ENCODE measurements at places on chromosomes 5 and 9.

DNA sequence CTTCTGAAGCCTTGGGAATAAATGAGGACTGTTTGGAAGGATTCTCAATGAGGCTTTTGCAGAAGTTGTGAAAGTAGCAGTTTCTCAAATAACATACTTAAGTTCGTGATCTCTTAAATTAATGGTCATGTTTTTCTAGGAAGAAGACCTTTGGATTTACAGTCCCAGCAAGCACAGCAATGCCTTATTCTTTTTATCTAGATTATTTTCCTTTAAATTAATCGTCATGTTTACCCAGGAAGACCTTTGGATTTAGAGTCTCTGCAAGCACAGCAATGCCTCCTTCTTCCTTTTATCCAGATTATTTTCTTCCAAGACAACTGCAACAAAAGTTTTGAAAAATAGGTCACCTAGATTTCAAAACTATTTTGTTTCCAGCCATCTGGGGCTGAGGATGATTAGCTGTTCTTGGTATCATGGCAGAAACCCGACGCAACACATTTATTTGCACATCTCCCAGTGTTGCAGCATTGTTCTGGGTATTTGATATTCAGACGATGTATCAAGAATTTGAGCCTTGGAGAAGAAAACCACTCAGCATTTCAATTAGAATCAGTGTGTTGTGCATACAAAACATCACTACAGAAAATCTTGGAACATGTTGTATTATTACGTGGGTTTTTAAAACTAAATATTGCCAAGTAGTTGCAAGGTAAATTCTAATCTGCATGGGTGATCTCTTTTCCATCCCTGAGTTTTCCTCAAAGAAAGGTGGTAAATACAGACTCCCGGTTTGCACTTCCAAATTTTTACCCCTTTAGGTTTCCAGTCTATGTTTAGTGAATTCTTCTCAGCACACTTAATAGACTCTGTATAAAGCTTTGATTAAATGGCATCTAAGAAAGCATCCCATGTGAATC, 50.9 kb downstream of the JAKMIP2 start:
- DNase-seq, result no peak

GRCh38 chr9:121386442-121387175, 16.6 kb upstream of the STOM start:
- no peak for DNase-seq

- DNase-seq, result peak; percentile 28
These were observed 170.4 kb downstream of the TTC39B start for GRCh38 chr9:15136646-15137045.

GRCh38 chr9:114908104-114908622, 22.2 kb downstream of the TNFSF8 start:
- DNase-seq, result no peak

DNA sequence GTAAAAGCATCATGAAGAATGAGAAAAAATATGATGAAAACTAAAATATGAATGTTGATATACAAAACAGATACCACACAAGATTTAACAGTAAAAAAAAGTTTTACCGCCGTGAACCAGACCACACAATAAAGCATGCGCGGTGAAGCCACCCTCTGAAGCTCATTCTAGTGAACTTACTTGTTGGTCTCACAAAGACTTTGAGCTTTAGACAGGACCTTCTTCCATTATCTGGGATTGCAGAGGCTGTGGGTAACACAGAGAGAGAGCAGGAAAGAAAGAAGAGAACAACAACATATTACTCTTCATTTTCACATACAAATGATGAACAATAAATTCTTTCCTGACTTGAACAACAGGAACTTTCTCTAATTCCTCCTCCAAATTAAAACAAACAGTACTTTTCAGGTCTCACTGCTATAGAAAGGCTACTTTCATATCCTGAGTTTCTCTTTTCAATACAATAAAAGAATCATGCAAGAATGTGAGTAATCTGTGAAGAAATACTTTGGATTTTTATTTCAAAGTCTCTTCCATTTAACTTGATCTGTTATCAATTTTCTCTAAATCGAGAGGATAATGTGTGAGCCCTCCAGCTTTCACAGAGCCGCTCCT, 283.1 kb downstream of the EFNA5 start:
- no peak for DNase-seq

- DNase-seq, result no peak
These were observed 41.4 kb upstream of the GLRA1 start for GRCh38 chr5:151966046-151966445.

- DNase-seq, result no peak
These were observed 181.2 kb upstream of the POU5F2 start for GRCh38 chr5:93922551-93922950.

DNA sequence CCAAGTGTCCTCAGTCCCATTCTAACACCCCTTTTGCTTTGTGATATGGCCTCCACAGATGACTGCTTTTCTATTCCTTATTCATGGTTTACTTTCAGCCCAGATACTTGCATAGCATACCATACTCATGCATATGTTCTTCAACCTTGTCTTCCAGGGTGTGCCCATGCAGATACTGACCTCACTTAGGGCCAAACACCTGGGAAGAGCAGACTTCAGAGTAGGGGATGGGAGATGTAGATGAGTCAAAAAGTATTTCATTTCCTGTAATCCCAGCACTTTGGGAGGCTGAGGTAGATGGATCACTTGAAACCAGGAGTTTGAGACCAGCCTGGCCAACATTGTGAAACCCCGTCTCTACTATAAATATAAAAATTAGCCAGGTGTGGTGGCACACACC, 58.3 kb downstream of the NRG2 start:
- DNase-seq, result no peak

DNA sequence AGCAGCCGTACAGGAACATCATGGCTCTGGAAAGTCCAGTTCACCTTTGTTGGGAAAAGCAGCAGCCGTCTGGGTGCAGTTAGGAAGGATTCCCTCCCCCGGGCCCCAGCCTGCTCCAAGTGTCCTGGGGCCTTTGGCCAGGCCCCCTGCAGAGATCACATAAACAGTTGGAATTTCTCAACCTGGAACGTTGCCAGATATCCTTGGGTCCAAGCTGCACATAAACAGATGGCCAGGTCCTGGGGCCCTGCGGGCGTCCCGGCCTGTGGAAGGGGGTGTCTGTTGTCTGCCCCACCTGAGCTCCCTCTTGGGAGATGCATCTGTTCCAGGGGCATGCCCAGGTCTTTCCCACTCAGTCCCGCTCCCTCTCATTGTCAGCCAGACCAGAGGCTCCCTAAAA, 92.7 kb downstream of the COL5A1 start:
- no peak for DNase-seq
